HFFc6 (cell line): ENCODE measurements at places on chromosomes 3 and 15. TPM values are rescaled to one million over a fixed set of nuclear protein-coding genes. Genes with fewer than 3 reads are reported as not detected.

DNA sequence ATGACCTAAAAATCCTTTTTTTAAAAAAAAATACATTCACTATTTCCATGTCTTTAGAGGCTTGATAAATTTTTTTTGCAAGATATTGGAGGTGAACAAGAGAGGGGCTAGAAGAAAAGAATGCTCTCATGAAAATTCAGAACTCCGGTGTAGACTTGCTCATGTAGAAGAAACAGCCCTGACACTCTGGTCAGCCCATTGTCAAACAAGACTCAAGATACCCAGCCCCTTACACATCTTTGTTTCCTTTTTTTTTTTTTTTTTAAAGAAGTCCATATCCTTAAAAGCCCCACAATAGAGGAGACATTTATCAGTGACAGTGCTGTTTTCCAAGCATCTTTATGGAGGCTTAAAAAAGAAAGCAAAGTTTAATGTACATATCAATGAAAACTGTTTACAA is 196.8 kb upstream of the RORA start:
- DNase-seq: no peak

DNA sequence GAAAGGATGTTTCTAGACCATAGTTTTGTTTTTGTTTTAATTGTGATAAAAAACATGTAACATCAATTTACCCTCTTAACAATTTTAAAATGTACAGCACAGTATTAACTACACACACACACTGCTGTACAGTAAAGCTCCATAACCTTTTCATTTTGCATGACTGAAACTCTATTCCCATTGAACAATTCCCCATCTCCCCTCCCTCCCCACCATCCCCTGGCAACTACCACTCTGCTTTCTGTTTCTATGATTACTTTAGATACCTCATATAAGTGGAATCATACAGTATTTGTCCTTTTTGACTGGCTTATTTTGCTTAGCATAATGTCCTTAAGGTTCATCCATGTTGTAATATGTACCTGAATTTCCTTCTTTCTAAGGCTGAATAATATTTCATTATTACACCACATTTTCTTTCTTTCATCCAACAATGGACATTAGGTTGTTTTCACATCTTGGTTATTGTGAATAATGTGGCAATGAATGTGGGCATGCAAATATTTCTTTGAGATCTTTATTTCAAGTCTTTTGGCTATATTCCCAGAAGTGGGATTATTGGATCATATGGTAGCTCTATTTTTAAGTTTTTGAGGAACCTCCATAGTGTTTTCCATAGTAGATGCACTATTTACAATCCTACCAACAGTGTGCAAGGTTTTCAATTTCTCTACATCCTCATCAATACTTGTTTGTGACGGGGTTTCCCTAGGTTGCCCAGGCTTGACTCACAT is 10.7 kb downstream of the CHST14 start:
- DNase-seq: no peak

Gene BCL6
- 28.7 to 36.3 TPM (median 32.6 TPM) in 3 replicates for total RNA-seq

Gene SLC51A
- total RNA-seq: not detected in 3 replicates

Gene TMEM266
- 0.12 to 0.17 TPM (median 0.15 TPM) in 3 replicates for total RNA-seq
